Thoracic aorta endothelial cell (primary cell): ENCODE measurements at places on chromosomes 13 and 19. TPM values are rescaled to one million over a fixed set of nuclear protein-coding genes. Genes with fewer than 3 reads are reported as not detected.

Gene THSD1
- 41.3 and 41.4 TPM in 2 replicates for total RNA-seq

Gene SMIM44
- total RNA-seq, result not detected in 2 replicates

Gene AMER2
- total RNA-seq, result not detected in 2 replicates

Gene CACNG7
- 0.22 and 0.66 TPM in 2 replicates for total RNA-seq

Gene SSC5D
- 0.27 and 0.79 TPM in 2 replicates for total RNA-seq

Gene SYNGR4
- not detected in 2 replicates for total RNA-seq

Gene PSG2
- not detected in 2 replicates for total RNA-seq

Gene PSG11
- total RNA-seq, result not detected in 2 replicates

Gene SBK3
- total RNA-seq, result 0.27 and 0.65 TPM in 2 replicates

Gene SPACA4
- not detected in 2 replicates for total RNA-seq

Gene DHDH
- total RNA-seq, result not detected in 2 replicates

Gene ATP4A
- total RNA-seq, result not detected in 2 replicates

Gene WDR88
- not detected in 2 replicates for total RNA-seq

Gene WASF3
- 23.0 and 24.3 TPM in 2 replicates for total RNA-seq

Gene ZNF229
- total RNA-seq, result 4.1 and 12.8 TPM in 2 replicates

Gene PSG6
- not detected in 2 replicates for total RNA-seq

Gene ZIC5
- total RNA-seq, result 0.07 TPM in 1 of 2 replicates, not detected in the other

Gene KIR2DL4
- not detected in 2 replicates for total RNA-seq

Gene CEACAM3
- total RNA-seq, result not detected in 2 replicates

Gene CACNG6
- total RNA-seq, result 1.0 and 1.9 TPM in 2 replicates

Gene ZNF90
- 1.4 and 2.0 TPM in 2 replicates for total RNA-seq

Gene OXGR1
- not detected in 2 replicates for total RNA-seq

Gene ADGRE3
- not detected in 2 replicates for total RNA-seq

Gene IZUMO4
- 0.27 and 0.50 TPM in 2 replicates for total RNA-seq
